ENCODE measurements at places on chromosomes 12 and 14.

DNA sequence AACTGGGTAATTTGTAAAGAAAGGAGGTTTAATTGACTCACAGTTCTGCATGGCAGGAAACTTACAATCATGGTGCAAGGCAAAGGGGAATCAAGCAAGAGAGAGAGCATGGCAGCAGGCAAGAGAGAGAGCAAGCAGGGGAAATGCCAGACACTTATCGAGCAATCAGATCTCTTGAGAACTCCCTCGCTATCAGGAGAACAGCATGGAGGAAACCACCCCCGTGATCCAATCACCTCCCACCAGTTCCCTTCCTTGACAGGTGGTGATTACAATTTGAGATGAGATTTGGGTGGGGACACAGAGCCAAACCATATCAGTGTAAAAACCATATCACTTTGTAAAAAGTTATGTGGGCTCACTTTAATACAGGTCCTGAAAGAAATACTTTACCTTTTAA lies 56.4 kb upstream of the NEDD1 start:
- no peaks in the 10 kb centered on the region for H3K27me3 ChIP-seq
- H3K4me1 ChIP-seq: peaks cover 11% of the 10 kb centered on the region
- H3K4me3 ChIP-seq: no peak overlapping the region
- no peak overlapping the region for H3K27ac ChIP-seq
- DNase-seq: no peak
- no peaks in the 10 kb centered on the region for H3K36me3 ChIP-seq

DNA sequence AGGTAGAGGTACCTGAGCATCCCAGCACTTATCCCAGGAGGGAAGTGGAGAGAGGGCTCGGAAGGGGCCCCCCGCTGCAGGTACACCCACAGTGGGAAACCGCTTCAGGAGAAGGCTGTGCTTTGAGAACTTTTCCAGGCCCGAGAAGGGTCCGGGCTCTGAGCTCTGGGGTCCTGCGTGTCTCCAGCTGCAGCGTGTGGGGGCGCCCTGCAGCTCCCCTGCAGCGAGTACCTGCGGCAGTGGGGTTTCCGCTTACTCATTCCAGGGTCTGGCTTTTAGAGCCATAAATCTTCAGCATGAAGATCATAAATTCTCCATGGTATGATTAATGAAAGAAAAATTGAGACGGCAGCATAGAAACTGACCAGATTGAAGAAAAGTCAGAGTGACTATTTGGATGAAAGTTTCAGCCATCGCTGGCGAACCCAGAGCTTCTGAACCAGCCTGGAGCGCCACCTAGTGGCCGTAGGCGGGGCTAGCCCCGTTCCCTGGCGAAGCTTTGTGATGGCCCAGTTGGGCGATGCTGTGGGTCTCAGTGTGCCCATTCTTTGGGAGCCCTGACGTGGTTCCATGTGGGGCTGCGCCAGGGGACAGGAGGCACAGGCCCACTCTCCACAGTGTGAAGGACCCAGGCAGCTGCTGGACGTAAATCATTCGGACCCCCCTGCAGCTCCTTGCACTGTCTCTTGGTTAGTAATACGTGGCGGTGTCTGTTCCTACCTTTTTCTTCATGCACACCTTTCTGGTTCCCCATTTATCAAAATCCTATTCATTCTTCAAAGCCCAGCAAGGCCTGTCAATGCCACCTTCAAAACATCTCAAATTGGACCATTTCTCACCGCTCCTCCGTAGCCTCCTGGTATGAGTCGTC lies 198.2 kb downstream of the TSPAN9 start:
- no peaks in the 10 kb centered on the region for H3K27me3 ChIP-seq
- no peaks in the 10 kb centered on the region for H3K36me3 ChIP-seq
- H3K4me3 ChIP-seq: no peak overlapping the region

DNA sequence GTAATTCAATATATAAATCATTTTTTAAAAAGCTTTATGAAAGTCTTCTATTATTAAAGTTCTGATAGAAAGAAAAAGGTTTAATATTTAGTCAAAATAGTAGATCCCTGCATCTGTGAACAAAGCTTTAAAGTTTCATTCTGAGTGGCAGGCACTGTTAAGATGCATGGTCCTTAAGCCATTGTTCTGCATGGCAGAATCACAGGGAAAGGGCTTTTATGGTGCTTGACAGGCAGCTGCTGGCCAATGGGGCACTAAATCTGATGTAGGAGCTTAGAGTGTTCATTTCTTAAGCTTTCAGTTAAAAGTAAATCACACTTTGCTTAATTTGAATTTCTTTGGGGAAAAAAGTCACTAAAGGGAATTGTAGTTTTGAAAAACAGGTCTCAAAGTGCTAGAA lies 148.2 kb downstream of the PLEKHA5 start:
- no peaks in the 10 kb centered on the region for H3K27me3 ChIP-seq
- no peak overlapping the region for H3K4me3 ChIP-seq
- H3K27ac ChIP-seq: no peak overlapping the region
- DNase-seq: peak; percentile 68
- peaks cover 14% of the 10 kb centered on the region for H3K4me1 ChIP-seq
- H3K36me3 ChIP-seq: no peaks in the 10 kb centered on the region

- H3K4me3 ChIP-seq: no peak overlapping the region
- H3K4me1 ChIP-seq: no peaks in the 10 kb centered on the region
- no peaks in the 10 kb centered on the region for H3K27me3 ChIP-seq
These were observed 913.5 kb downstream of the VRK1 start for GRCh38 chr14:97710726-97711125.

DNA sequence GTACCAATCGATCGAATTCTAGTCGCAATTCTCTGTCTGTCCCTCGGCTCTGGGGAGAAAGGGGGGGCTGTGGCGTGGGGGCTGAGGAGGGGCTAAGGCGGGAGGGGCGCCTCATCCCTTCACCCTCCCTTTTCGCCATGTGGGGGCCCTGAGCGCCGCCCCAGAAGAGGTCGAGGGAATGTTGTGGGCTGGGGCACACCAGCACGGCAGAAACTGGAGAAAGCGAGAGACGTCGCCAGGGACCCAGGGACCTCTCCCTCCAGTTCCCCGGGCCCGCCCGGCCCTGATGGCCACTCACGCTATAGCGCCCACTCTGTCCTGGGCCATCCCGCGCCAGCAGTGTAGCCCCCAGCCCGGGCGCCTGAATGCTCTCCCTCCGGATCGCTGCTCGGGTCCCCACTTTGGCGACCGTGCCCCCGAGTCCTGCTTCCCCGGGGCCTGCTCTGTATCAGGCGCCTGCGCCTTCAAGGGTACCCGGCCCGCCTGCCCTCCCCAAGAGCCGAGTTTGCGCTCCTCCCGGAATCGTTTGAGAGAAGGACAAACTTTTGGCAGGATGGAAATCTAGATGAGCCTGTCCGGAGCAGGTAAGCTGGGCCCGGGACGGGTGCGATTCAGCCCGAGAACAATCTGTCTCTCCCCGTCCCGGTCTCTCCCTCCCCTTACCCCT lies 62.6 kb downstream of the SMUG1 start:
- DNase-seq: peak; percentile 54
- H3K36me3 ChIP-seq: no peaks in the 10 kb centered on the region
- no peak overlapping the region for H3K27ac ChIP-seq
- H3K4me1 ChIP-seq: peaks cover 57% of the 10 kb centered on the region

DNA sequence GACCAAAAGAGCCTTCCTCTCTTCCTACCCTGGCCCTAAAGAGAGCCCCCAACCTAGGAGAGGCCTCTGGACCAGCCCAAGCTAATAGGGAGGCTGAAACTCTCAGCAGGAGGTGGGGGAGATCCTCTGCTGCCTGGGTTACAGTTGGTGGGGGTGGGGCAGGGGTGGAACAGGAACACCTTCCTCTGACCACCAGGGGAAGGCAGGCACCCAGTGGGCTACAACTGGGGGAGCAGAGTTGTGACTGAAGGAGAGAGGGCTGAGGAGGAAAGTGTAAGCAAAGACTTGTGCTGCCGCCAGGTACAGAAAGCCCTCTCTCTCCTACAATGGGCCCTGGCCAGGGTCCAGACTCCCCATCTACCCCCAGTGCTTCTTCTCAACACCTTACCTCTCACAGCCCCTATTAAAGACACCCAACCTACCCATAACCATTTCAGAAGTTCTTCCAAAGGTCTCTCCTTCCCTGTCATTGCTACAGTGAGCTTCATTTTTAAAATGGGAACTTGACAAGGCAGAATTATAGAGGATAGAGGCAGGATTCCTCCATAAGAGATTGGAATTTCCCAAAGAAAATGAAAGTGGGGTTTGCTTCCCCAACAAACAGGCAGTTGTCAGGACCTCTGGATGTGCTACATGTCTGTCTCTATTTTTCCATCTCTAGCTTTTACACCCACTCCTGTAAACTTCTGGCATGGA lies 1.4 kb downstream of the MYO1A start:
- no peaks in the 10 kb centered on the region for H3K36me3 ChIP-seq
- no peak for DNase-seq
- H3K4me1 ChIP-seq: no peaks in the 10 kb centered on the region
- H3K27ac ChIP-seq: no peak overlapping the region
- no peak overlapping the region for H3K4me3 ChIP-seq

GRCh38 chr14:81386290-81386745 lies 13.8 kb downstream of the STON2 start:
- DNase-seq: peak; percentile 65
- H3K27me3 ChIP-seq: no peaks in the 10 kb centered on the region
- peaks cover 30% of the 10 kb centered on the region for H3K4me1 ChIP-seq
- no peaks in the 10 kb centered on the region for H3K36me3 ChIP-seq

GRCh38 chr12:116144384-116144783 lies 133.1 kb downstream of the MED13L start:
- H3K27ac ChIP-seq: peak overlapping the region; percentile 2
- H3K4me3 ChIP-seq: no peak overlapping the region
- H3K36me3 ChIP-seq: no peaks in the 10 kb centered on the region
- no peaks in the 10 kb centered on the region for H3K27me3 ChIP-seq
- peaks cover 13% of the 10 kb centered on the region for H3K4me1 ChIP-seq

DNA sequence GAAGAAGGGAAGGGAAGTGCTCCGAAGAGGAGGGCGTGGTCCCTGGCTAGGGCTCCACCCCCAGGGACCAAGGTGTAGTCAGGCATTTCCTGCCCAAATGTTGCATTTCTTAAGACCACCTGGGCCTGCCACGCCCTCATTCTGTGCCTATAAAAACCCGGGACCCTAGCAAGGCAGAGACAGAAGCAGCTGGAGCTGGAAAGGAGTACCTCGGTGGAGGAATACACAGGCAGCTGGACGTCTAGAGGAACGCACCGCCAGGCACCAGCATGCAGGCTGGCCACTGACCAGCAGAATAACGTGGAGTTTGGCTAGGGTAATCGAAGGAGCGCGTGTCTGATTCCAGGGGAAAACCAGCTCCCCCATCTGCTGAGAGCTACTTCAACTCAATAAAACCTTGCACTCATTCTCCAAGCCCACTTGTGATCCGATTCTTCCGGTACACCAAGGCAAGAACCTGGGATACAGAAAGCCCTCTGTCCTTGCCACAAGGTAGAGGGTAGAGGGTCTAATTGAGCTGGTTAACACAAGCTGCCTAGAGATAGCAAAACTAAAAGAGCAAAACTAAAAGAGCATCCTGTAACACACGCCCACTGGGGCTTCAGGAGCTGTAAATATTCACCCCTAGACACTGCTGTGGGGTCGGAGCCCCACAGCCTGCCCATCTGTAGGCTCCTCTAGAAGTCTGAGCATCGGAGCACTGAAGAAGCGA lies 21.0 kb downstream of the CFL2 start:
- no peaks in the 10 kb centered on the region for H3K36me3 ChIP-seq
- H3K27me3 ChIP-seq: no peaks in the 10 kb centered on the region
- peak overlapping the region; percentile 24 for H3K4me3 ChIP-seq
- no peaks in the 10 kb centered on the region for H3K4me1 ChIP-seq
- no peak overlapping the region for H3K27ac ChIP-seq

- H3K27ac ChIP-seq: no peak overlapping the region
- H3K36me3 ChIP-seq: no peaks in the 10 kb centered on the region
- no peak overlapping the region for H3K4me3 ChIP-seq
- peaks cover 92% of the 10 kb centered on the region for H3K27me3 ChIP-seq
These were observed 1.6 kb downstream of the VDR start for GRCh38 chr12:47903151-47903611.

DNA sequence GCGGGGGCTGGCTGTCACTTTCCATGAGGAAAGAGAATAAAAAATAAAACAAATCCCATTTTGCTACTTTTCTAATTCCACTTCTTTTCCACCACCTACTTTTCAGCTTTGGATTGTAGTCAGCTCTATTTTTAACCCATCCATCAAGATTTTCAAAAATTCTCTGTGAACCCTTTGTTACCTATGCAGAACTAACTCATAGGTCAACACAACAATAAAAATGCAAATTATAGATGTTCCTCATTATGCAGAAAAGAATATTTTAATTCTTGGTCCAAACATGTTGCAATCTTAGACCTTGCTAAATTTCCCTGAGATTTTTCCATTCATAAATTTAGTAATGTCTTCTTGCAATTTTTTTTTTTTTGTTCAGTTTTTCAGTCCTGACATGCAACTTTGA lies 454.5 kb downstream of the ADAMTS20 start:
- no peaks in the 10 kb centered on the region for H3K27me3 ChIP-seq
- no peaks in the 10 kb centered on the region for H3K36me3 ChIP-seq
- no peak overlapping the region for H3K4me3 ChIP-seq
- peaks cover 7% of the 10 kb centered on the region for H3K4me1 ChIP-seq
- H3K27ac ChIP-seq: no peak overlapping the region

DNA sequence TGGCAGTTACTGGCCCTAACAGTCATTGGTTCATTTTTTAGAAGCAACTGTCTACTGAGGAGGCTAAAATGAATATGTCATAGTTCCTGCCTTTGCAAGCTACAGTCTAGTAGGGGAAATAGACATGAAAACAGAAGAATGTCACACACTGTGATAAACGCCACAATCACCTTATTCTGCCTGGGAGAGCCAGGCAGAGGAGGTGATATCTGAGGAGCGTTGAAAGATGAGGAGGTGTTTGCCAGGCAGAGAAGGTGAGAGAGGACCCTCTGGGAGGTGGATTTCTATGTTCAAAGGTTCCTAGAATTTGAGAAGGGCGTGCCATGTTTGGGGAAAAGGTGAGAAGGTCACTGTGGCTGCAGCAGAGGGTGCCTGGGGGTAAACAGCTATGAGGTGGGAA lies 185.7 kb downstream of the PAX9 start:
- no peaks in the 10 kb centered on the region for H3K27me3 ChIP-seq
- no peak overlapping the region for H3K4me3 ChIP-seq
- H3K27ac ChIP-seq: no peak overlapping the region
- H3K4me1 ChIP-seq: peaks cover 16% of the 10 kb centered on the region
- no peaks in the 10 kb centered on the region for H3K36me3 ChIP-seq
- DNase-seq: no peak

DNA sequence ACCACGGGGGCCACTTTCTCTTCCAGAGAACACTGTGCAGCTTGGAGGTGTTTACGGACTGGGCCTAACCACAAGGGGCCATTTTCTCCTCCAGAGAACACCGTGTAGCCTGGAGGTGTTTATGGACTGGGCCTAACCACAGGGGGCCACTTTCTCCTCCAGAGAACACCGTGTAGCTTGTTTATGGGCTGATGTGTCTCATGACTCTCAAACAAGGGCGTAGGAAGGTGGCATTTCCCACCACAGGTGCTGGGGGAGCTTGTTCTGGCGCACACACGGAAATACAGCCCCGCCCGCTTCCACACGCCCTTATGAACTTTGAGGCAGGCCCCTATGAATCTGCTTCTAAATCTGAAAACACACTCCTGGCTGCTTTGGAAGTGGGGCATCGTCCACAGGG lies 174.6 kb upstream of the SFSWAP start:
- no peak overlapping the region for H3K27ac ChIP-seq
- H3K4me3 ChIP-seq: no peak overlapping the region
- no peaks in the 10 kb centered on the region for H3K27me3 ChIP-seq
- no peaks in the 10 kb centered on the region for H3K4me1 ChIP-seq
- no peaks in the 10 kb centered on the region for H3K36me3 ChIP-seq

- peaks cover 86% of the 10 kb centered on the region for H3K27me3 ChIP-seq
- peaks cover 10% of the 10 kb centered on the region for H3K4me1 ChIP-seq
- peak; percentile 83 for DNase-seq
- H3K4me3 ChIP-seq: peak overlapping the region; percentile 39
- no peak overlapping the region for H3K27ac ChIP-seq
- no peaks in the 10 kb centered on the region for H3K36me3 ChIP-seq
These were observed 2.9 kb upstream of the PTHLH start for GRCh38 chr12:27975222-27976136.
